Chondrocyte (in vitro differentiated cells): ENCODE measurements at places on chromosomes 2 and 18.
A peak's percentile ranks its signal among the peaks of the same experiment; 100 is the strongest.

GRCh38 chr2:240605867-240606743, 19.2 kb upstream of the GPR35 start:
- peak; percentile 69 for DNase-seq

- DNase-seq, result no peak
Observed at GRCh38 chr2:65681503-65681902, 249.1 kb upstream of the SPRED2 start.

- no peak for DNase-seq
Observed at GRCh38 chr2:46813020-46813415, 102.6 kb downstream of the MCFD2 start.

DNA sequence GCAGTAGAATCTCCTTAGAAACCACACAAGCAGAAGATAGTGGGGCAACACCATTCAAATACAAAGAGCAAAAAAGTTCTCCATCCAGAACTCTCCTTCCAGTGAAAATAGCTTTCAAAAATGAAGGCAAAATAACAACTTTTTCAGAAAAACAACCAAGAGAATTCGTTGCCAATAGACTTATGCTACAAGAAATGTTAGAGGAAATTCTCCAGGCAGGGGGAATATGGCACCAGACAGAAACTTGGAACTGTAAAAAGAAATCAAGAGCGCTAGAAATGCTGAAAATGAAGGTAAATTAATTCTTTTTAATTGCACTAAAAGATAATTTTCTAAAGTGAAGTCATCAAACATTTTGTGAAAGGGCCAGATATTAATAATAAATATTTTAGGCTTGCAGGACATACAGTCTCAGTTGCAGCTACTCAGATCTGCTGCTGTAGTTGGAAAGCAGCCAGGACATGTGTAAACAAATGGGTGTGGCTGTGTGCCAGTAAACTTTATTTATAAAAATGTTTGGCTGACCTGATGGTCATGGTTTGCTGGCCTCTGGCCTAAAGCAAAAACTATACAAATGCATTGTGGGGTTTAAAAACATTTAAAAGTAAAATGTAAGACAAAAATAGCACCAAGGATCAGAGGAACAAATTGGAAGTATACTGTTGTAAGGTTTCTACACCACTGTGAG, 73.7 kb upstream of the TGFA start:
- no peak for DNase-seq

DNA sequence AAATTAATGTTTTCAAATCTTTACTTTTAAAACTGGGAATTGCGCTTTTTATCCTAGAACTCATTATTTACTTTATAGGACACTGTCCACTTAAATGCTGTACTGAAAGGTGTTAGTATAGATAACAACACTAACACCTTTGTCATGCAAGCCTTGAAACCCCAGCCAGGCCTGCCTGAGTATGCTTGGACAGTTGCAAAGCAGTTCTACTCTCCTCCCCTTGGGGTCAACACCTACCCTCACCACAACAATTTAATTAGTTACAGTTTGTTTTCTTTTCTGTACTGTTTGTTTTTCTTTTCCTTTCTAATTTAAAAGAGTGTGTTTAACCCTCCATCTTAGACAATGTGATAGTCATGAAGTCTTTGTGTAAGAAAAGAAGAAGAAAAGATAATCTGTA, 18.9 kb upstream of the FAM98A start:
- no peak for DNase-seq

DNA sequence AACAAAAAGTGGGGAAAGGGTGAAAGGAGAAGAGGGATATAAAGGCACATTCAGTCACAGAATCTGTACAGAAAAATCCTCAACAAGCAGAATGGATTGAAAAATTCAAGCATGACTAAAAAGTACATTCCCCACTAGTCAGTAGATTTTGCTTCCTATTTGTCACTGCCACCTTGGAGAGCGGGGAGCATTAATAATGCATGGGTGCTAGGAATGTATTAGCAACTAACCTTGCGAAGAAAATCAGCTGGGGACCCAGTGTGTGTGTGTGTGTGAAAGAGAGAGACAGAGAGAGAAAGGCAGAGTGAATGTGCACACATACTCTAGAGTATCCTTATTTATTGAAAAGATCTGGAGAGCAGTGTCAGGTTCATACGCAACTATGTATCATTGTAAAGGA, 968.7 kb upstream of the ZEB2 start:
- no peak for DNase-seq

DNA sequence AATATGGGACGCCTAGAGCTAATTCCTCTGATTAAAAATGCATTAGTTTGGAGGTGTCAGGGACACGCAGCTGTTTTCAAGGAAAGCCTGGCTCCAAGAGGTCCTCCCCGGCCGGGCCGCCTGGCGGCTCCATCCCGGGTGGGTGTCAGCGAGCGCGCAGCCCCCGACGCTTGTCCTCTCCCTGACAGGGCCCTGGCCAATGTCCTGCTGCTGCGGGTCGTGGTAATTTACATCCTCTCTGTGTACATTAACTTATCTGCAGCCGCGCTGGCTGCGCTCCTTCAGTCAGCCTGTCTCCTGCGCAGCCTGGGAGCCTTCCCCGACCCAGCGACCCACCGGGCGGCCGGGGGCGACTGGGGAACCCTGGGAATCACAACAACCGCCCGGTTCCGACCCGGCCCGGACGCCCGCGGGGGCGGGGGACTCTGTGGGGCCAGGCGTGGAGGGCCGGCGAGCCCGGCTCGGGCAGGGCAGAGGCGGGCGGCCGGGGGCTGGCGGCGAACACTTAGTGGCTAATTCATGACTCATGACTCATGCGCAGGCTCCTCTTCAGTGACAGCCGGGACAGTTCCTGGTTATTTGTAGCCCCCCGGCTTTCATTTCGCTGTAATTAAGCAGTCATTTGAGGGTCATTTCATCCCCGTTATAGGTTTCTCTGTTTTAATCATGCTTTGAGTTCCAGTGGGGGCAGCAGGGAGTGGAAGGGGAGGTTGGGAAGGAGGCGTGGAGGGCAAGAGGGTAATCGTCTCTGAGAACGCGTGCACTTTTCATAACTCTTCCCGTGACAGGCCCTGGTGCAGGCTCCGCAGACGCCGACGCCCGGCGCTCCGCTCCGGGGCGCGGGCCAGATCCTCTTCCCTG, 141.9 kb upstream of the CTAGE1 start:
- DNase-seq, result no peak

GRCh38 chr2:156399224-156399949, 36.8 kb upstream of the GPD2 start:
- DNase-seq, result no peak

DNA sequence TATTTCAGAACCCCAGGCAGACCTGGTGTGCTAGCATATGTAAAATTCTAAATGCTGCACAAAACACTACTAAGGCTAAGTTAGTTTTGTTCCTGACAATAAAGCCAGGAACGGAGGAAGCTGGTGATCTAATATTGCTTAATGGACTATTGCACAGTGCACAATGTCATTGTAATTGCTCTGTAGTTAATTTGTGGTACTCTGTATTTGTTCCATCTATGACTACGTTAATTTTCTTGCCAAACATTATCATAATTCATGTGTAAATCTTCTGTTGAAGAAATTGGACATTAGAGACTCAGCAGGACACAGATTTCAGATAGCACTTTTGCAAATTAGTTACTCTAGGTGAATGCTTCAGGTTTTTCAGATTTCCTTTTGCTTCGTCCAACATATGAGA, 232.3 kb downstream of the RIT2 start:
- no peak for DNase-seq

GRCh38 chr18:48949606-48950535, 894 bp downstream of the SMAD7 start:
- DNase-seq, result no peak

DNA sequence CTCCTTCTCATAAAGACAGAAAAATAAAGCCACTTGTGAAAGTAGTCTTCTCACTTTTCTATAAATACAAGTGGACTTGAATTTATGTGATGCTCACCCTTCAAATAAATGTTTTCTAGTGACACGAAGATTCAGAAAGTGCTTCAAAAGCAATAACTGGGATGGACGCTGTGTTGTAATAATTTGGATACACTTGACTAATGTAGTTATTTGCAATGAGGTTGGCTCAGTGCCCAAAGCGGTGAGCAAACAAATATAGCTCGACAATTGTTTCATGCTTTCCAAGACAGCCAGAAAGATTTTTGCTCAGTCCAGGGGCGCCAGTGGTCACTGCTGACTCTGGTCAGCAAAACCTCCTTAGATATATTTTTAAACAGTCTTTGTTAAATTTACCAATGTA, 278.6 kb upstream of the KLHL14 start:
- DNase-seq, result no peak

DNA sequence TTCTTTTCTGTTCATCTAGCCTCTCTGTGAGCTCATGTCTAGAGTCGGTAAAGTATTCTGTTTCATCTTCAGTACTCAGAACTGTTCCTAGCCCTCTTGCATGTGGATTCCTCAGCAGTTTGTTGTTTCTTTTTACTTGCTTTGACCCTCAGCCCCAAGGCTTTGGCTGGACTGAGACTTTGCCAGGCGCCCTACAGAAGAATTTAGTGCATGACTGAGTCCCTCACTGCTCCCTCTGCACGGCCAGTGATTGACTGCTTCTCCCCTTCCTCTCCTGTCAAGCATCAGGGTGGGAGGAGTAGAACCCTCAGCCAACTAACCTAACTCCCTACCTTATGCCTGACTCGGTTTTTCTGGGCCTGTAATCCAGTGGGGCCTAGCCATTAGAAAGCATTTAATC, 109.8 kb downstream of the ESCO1 start:
- no peak for DNase-seq

- DNase-seq, result no peak
Observed at GRCh38 chr2:29066997-29067605, 7.2 kb downstream of the PCARE start.
